ENCODE measurements at places on chromosomes 6 and 20.

GRCh38 chr6:125863023-125863422, 72.3 kb downstream of the NCOA7 start:
- DNase-seq, result no peak

- DNase-seq, result no peak
These were observed 14.9 kb upstream of the PPARD start for GRCh38 chr6:35327349-35328027.

DNA sequence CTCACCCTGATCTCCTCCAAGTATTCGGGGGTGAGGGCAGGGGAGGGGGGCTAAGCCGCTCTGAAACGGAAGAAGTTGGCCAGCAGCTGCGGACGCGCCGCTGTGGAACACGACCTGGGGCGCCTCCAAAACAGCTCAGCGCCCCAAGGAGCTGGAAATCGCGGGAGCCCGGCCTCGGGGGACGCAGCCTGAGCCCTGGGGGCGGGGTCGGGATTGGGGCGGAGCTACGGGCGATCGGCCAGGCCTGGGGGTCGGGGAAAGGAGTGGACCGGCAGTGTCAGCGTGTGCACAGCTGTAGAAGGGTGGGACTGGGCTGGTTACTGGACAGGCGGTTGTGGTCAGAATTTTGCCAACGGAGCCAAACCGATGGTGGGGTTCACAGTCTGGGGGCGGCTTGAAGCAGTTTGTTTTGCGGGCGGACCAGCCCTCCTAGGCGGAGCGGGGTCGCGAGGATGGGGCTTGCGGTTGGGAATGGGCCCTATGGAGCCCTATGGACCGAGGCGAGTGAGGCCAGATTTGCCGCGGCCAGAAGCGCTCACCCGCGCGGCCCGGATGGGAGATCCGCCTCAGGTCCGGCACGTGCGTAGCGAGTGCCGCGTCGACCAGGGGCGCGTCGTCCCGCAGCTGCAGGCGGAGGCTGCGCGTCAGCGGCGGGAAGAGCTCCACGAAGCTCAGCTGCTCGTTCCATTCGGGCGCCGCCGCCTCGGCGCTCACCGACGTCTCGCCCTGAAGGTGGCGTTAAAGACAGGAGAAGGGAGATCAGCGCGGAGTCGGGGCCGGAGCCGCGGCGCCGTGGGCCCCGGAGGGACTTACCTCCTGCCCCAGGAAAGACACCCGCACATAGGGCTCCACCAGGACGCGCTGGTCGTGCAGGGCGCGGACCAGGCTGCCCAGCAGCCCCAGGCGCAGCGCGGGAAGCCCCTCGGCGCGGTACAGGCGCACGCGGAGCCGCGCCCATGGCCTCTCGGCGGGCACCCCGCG, 14.3 kb upstream of the SPAG4 start:
- DNase-seq, result peak; percentile 70

- no peak for DNase-seq
These were observed 35.0 kb upstream of the STK35 start for GRCh38 chr20:2066461-2067122.

- DNase-seq, result peak; percentile 29
These were observed 40.3 kb upstream of the BLCAP start for GRCh38 chr20:37567671-37568588.

GRCh38 chr6:143615785-143616184, 62.0 kb upstream of the PHACTR2 start:
- no peak for DNase-seq

DNA sequence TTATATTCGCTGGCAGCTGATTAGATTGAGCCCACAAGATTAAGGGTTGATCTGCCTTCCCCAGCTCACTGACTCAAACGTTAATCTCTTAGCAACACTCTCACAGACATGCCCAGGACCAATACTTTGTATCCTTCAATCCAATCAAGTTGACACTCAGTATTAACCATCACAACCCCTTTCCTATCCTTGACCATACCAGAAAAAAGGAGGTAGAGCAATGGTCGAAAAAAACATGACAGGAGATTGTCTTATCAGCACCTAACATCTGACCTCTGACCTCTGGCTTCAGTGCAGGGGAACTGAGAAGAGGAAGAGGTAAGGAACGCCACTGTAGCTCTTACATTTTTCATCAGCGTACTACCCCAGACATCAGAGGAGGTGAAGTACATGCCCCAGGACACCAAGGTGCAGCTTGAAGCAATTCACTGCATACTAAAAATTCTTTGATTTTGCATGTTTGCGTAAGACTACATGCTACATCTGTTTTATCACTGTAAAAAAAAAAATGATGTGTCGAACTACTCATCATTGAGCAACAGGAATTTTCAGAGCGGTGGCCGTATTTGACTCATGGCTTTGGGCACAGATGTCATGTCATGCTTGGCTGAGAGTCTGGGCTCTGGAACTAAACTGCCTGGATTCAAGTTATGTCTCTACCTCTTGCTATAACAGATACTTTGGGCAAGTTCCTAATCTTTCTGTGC, 188.0 kb upstream of the TAB2 start:
- DNase-seq, result no peak

DNA sequence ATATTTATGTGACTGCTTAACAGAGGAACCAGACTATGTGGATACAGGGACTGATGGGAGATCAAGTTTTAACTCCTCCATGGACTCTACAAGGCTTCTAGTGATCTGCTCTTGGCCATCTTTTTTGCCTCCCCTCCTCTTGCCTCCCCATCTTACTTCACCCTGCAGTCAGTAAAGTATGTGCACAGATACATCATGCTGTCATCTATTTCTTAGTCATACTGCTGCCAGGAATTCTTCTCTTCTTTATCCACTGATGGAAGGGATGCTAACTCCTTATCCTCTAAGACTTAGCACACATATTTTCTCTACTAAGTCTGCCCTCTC, 27.6 kb upstream of the FAM83C start:
- DNase-seq, result no peak

DNA sequence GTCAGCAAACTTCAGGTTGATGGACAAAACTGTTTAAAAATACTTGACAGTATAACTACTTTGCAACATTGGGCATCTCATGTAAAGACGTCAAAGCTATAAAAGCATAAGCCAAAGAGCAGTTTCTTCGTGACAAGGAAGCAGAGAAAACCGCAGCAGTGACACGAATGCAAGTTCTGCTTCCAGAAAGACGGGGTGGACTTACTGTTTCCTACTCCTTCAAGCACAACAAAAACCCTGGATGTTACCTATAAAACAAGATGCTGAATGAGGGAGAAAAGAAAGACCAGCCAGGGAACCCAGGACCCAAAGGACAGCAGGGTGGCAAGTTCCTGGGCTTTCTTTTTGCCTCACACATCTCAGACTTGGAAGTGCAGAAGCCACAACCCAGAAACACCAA, 98.0 kb downstream of the DLL1 start:
- DNase-seq, result no peak

GRCh38 chr20:58891086-58891717, 38.7 kb downstream of the GNAS start:
- DNase-seq, result peak; percentile 73

DNA sequence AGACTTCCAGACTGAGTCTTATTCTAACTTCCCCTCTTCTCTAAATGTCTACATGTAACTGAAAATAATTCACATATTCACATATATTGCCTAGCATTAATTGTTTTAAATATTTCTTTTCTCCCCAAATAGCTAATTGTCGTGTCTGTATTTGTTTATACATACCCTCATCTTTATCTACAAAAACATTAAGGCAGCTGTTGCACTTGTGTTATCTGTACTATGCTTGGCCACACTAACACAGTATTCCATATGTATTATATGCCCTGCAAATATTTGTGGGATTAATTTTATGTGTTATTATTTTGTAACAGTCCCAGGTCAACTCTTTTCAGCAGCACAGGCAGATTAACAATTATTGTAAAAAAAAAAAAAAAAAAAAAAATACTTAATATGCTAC, 11.7 kb downstream of the HDAC2 start:
- DNase-seq, result no peak
